Stimulated activated CD4-positive, alpha-beta T cell treated with anti-CD3 and anti-CD28 coated beads, Interleukin-15, amount 100 ng/mL, for 48 hours (primary cell): ENCODE measurements at places on chromosomes 6 and 20.

GRCh38 chr6:16130437-16130891 lies 1.6 kb downstream of the MYLIP start:
- no peak for DNase-seq

- no peak for DNase-seq
Observed at GRCh38 chr6:5012519-5012918, 8.7 kb upstream of the RPP40 start.

DNA sequence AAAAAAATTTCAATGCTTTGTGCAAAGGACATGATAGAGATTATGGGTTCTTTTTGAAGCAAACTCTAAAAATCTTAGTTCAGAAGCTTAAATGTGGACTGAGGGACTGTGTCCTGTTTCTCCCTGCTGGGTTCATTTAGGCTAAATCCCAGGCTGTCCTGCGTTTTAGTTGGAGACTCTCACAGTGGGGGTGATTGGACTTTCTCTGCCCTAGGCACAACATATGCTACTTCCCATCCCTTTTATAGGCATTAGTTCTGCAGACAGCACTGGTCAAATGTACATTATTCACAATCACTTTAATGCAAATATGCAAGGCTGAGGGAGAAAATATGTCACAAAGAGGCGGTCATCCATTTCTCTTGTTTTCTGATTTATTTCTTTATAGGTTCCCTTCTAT lies 71.3 kb downstream of the TFAP2B start:
- no peak for DNase-seq

DNA sequence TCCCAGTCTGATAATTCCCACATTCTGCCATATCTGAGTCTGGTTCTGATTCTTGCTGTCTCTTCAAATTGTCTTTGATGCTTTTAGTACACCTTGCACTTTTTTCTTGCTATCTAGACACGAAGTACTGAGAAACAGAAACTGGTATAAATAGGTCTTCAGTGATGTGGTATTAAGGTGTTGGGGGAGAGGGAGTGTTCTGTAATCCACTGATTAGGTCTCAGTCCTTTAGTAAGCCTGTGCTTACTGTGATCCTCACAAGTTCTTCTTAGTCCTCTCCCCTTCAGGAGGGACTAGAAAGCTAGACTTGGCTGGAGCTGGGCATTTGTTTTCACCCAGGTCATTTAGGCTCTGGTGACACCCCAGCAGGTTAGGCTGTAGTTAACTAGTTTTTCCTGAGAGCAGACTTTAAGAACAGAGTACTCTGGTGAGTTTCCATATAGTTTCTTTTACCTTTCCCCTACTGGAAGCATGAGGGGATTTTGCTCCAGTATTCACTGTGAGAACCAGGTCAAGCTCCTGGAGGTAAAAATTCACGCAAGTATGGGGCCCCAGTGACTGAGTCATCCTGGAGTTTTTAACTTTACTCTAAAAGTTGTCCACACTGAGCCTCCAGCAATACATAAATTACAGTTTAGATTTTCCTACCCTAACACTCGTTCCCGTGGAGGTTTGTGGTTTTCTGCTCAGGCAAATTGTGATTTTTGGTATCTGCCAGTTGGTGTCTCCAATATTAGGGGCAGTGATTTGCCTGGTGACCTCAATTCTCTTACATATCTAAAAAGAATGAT lies 154.6 kb downstream of the CDKAL1 start:
- DNase-seq, result no peak

DNA sequence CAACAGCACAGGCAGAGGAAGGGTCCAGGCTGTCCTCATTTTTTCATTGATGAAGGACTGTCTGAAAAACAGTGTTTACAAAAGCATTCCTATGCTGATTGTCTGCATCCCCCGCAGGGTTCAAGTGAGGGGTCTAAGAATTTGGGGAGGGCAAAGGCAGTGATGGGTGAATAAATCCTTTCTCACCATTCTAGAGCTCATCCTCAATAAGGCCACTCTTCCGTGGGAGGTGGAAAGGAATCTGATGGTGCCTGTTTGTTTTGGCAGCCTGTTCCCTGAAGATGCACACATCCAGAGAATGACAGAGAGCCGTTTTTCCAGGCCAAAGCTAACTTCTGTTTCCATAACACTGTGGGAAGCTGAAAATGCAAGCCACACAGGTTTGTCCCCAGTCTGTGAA lies 164.5 kb downstream of the MOXD1 start:
- no peak for DNase-seq

- DNase-seq, result no peak
Observed at GRCh38 chr6:130162421-130162820, 60.3 kb downstream of the SAMD3 start.

GRCh38 chr6:112865131-112865530 lies 518.0 kb downstream of the RFPL4B start:
- DNase-seq, result no peak

GRCh38 chr6:140079328-140079727 lies 704.9 kb upstream of the CITED2 start:
- no peak for DNase-seq

GRCh38 chr6:111989743-111990142 lies 64.2 kb upstream of the CCN6 start:
- DNase-seq, result no peak

DNA sequence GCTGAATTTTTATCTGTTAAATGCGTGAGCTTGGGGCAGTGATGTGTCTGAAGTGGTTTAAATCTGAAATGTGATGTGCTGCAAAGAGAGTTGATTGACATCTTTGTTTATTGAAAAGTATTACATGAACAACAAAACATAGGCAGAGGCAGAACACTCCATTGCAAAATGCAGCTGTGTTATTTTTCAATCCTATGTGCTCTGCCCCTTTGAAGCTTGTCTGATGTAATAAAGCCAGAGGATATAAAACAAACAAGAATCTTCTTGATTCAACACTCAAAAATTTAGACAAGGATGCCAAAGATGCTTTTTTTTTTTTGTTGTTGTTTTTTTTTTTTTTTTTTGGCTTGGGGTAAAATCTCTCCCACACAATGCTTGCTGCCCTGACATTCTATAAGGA lies 482.4 kb upstream of the MMS22L start:
- DNase-seq, result no peak

DNA sequence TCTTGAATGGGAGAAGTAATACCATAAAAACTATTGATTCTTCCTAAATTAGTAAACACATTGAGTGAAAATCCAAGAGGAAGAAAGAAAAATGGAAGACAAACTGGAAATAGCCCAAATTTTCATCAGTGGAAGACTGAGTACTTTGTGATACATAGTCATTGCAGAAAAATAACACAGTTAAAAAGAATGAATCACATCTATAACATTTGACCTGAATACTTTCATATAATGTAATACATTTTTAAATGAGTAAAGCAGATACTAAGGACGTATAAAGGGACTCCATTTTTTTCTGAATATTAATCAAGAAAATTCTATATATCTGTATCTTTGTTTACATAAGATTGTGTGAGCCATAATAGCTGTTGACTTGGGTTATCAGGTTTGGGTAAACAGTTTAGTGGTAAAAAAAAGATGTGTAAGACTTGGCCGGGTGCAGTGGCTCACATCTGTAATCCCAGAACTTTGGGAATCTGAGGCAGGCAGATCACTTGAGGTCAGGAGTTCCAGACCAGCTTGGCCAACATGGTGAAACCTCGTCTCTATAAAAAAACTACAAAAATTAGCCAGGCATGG lies 4.3 kb upstream of the SLC17A2 start:
- DNase-seq, result no peak

- no peak for DNase-seq
Observed at GRCh38 chr6:112169541-112169940, 82.2 kb downstream of the FAM229B start.

DNA sequence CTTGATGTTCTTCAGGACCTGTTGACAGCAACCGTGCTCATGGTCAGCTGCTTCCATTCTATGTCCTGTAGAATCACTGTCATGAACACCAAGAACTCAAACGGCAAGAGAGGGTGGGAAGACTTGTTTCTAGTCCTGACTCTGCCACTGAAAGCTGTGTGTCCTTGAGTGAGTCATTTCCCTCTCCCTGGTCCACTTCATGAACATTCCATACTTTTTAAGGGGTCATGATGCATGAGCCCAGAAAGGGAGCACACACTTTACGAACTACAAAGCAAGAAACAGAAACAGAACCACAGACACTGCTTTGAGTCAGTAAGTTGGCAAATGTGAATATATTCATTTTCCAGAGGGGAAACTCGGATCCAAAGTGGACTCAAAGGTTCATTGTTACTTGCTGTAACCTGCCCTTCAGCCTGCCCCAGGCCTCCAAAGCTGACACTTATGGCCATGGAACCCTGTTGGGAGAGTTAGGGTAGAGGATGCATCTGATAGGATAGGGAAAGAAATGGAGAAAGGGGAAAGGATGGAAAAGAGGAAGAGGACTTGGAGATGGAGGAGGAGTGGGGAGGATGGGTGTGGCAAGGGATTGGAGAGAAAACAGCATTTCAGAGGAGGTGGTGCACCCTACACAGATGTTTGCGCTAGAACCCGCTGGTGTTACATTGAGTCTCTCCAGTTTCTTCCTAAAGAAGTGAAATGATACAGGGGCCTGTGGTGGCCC lies 129.8 kb downstream of the FOXO3 start:
- no peak for DNase-seq

DNA sequence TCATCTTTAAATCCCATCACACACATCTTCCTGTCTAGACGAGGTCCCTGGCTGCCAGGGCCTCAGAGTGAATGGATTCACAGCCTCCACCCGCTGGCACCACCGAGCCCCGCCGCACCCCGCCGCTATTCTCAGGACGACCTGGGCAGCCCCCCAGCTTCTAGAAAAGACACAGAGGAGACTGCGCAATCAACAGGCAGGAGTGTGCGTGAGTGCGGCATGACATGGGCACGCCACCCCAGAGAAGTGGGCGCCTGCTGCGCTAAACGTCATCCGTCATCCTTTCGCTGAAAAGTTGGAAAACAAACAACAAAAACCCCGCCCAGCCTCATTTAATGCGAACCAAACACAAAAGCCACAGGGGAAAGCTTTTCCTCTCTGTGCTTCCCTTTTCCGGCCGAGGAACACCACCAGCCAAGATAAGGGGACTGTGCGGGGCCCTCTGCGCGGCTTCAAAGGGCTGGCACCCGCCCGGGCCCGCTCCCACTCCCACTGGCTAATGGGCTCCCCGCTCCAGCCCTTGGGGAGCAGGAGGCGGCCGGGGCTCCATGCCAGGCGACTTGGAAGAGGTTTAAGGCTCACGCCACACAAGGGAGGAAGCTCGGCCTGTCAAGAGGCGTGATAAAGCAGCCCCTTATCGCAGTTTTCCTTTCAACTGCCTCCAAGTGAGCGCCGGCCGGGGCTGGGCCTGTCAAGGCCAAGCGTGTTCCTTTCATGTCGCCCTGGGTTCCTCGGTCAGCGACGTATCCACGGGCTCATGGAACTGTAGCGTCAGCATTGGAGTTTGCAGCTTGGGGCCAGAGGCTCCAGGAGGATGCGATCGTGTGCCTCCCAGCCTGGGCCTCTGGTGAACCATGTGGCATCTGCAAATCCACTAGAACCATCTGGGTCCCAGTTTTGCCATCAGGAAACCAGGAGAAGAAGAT lies 50.1 kb downstream of the NFATC2 start:
- DNase-seq, result no peak

DNA sequence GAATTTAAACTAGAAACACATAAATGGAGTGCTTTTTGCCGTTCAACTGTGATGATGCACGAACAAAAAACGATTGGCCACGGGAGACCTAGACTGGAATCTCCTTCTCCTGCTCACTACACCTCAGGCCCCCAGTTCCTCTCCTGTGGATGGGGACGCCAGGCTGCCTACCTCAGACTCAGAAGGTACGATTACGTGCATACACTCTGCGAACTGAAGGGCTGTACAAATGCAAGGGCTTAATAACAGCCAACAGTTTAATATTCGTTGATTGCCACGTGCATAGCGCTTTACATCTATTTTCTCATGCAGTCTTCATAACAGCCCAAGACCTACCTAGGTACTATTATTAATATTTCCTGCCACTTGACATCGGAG lies 495 bp upstream of the ARMC2 start:
- no peak for DNase-seq

GRCh38 chr6:72770959-72771358 lies 149.1 kb downstream of the KCNQ5 start:
- no peak for DNase-seq

- DNase-seq, result no peak
Observed at GRCh38 chr6:32635526-32636123, 1.6 kb upstream of the HLA-DQA1 start.

DNA sequence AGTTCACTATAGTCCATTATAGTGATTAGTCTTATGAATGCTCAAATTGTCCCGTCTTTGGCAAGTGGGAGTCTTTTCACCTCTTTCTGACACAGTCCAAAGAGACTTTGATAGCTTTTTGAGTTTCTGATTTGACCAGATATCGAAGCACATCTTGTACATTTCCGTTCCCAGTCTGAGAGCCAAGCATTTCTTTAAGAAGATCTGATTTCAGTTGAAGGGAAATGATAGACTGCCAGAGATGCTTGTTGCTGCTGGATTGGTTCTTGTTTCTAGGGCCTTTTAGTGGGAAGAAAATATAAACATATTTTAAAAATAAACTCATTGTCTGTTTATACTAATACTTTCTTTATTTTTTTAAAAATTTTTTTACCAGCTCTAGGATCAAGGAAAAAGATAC lies 54.1 kb upstream of the IER3 start:
- no peak for DNase-seq

DNA sequence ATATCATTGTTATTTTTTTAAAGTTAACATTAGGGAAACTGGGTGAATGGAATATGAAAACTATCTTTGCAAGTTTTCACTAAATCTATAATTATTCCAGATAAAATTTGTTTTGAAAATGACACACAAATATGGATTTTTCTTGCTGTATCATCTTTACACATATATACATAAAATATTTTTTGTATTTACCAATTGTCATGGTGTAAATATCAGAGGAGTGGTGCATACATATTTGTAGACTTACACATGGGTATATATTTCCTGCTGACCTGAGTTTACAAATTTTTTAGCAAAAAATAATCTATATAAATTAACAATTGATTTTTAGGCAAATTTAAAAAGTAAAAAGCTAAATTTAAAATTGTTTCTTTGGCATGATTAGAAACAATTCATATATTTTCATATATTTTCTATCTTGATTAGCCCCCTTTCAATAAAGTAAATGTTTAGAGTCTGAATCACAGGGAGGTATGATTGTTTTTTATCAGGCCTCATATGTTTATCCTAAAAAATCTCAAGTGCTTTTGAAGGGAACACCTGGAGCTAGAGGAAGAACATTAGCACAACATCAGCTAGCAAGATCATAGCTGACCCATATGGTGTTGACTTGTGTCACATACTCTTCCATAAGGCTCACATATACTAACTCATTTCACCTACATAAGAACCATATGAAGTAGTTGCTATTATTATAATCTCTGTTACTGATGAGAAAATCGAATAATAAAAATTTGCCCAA lies 671.8 kb upstream of the GJE1 start:
- no peak for DNase-seq

DNA sequence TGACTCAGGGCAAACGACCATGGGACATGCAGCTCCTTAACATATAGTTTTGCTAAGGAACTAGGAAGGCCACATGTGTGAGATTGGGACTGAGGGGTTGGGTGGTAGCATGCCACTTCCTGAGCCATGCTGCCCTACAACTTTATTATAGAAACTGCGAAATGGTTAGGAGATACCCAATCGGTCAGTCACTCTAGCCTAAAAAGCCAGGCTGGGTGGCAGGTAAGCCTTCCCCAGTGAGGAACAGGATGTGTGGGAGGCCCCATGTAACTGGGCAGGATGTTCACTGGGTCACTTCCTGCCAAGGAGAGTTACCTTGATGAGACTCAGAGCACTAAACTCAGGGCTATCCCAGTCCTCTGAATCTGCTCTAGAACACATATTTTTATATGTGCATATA lies 123.5 kb downstream of the MAP3K7 start:
- DNase-seq, result no peak
